Pancreas (tissue), 10 donors: ENCODE measurements at places on chromosomes 13 and 19. TPM values are rescaled to one million over a fixed set of nuclear protein-coding genes. Genes with fewer than 3 reads are reported as not detected.

The FDX2 gene
- 10.5 TPM for total RNA-seq

DNA sequence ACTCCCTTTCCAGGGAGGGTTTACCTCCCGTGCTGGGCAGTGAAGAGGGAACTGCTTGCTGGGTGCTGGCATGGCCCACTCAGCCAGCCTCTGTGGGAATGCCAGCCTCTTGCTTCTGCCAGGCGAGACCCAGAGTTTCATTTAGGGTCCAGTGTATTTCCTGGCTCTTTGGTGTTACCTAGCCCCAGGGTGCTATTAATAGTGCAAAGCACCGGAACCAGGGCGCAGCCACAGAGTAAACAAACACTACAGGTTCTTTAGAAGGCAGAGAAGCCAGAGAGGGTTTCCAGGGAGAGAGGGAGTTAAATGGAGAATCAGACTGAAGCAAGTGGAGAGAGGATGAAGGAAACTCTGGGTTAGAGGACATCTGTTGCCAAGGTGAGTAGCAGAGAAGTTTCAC lies 74.9 kb upstream of the SPATA13 start:
- H3K4me1 ChIP-seq = peaks cover 20% of the 10 kb centered on the region
- DNase-seq = no peak
- H3K36me3 ChIP-seq = no peaks in the 10 kb centered on the region

GRCh38 chr19:17424743-17425365 lies 5.0 kb downstream of the MVB12A start:
- H3K4me3 ChIP-seq = no peak overlapping the region
- H3K27ac ChIP-seq = no peak overlapping the region
- no peak for DNase-seq
- no peaks in the 10 kb centered on the region for H3K27me3 ChIP-seq
- H3K4me1 ChIP-seq = no peaks in the 10 kb centered on the region

GRCh38 chr19:17806945-17807344 lies 12.0 kb downstream of the B3GNT3 start:
- H3K27ac ChIP-seq = no peak overlapping the region
- no peaks in the 10 kb centered on the region for H3K4me1 ChIP-seq
- H3K27me3 ChIP-seq = no peaks in the 10 kb centered on the region
- no peaks in the 10 kb centered on the region for H3K36me3 ChIP-seq
- H3K4me3 ChIP-seq = no peak overlapping the region
- DNase-seq = no peak

- no peak overlapping the region for H3K4me3 ChIP-seq
- H3K36me3 ChIP-seq = no peaks in the 10 kb centered on the region
Observed at GRCh38 chr13:54950546-54950945, 1921.9 kb downstream of the OLFM4 start.

DNA sequence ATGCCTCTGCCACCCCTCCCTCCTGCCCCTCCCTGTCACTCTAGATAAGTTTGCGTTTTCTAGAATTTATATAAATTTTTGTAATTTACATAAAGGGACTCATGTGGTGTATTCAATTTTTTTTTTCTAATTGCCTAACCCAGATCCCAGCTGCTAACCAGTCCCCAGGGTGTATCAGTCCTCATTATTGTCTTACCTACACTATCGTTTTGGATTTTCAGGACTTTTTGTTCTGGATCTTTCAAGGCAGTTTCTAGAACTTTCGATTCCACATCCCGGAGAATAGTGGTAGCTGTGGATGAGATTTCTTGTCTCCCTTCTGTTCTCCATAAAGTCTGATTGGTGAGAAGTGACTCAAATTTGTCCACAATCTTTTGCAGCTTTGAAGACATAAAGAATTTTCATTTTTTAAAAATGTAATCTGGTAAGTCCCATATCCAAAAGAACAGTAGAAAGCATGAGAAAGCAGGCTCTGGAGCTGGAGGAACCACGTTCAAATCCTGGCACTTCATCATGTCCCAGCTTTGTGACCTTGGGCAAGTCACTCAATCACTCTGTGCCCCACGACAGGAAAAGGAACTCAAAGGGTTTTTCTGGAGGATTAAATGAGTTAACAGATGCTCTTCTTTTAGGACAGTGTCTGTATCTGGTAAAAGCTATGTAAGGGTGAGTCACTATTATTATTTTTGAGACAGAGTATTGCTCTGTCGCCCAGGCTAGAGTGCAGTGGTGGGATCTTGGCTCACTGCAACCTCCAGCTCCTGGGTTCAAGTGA lies 19.7 kb downstream of the ADGRE3 start:
- DNase-seq = no peak
- H3K4me1 ChIP-seq = no peaks in the 10 kb centered on the region
- no peaks in the 10 kb centered on the region for H3K27me3 ChIP-seq
- H3K4me3 ChIP-seq = no peak overlapping the region
- no peaks in the 10 kb centered on the region for H3K36me3 ChIP-seq

DNA sequence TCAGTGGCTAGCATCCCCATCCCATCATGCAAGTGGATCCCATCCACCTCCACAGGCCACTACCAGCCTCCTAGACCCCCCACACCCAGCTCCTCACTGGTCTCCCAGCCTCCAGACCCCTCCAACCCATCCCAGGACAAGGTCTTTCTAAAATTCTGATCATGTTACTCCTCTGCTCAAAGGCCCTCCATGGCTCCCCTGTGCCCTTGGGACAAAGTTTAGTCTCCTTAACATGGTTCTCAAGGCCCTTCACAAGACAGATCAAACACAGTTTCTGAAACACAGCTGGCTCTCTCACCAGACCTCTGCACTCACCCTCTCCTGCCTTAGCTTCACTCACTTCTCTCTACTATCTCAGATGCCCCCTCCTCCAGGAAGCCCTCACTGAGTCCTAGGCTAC lies 9.3 kb downstream of the CEACAM19 start:
- no peaks in the 10 kb centered on the region for H3K27me3 ChIP-seq
- H3K4me1 ChIP-seq = peaks cover 8% of the 10 kb centered on the region
- H3K4me3 ChIP-seq = no peak overlapping the region
- H3K36me3 ChIP-seq = no peaks in the 10 kb centered on the region
- no peak for DNase-seq

DNA sequence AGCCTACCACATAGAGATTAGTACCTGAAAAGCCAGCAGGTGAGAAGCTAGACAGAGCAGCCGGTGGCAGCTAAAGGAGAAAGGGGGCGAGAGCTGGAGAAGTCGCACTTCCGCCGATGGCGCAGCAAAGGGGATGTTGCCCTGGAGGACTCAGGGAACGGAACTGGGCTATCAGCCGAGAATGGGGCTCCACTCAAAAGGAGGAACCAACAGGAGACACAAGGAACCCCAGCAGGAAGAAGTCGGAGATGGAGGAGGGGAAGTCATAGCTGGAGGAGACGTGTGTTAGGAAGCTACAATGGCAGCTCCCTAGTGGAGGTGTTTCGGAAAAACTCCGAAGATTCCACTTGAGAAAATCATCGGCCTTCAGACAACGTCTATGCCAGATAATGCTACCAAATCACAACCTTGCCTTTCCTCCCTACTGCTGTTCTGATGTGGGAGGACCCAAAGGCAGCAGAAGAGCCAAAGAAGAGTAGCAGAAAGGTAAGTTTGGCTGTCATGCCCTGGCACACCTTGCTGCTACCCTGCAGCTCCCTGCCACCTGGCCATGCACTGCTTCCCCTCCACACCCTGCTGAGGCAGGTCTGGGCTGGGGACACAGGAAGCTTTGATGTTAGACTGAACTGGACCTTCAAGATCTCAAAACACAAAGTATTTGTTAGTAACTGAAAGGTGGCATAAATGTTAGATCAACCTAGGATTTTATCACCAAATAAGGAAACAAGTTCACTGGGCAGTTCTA lies 127.9 kb downstream of the DLEU7 start:
- H3K4me3 ChIP-seq = no peak overlapping the region
- H3K4me1 ChIP-seq = no peaks in the 10 kb centered on the region
- H3K27ac ChIP-seq = peak overlapping the region; percentile 5
- DNase-seq = no peak
- H3K36me3 ChIP-seq = no peaks in the 10 kb centered on the region

DNA sequence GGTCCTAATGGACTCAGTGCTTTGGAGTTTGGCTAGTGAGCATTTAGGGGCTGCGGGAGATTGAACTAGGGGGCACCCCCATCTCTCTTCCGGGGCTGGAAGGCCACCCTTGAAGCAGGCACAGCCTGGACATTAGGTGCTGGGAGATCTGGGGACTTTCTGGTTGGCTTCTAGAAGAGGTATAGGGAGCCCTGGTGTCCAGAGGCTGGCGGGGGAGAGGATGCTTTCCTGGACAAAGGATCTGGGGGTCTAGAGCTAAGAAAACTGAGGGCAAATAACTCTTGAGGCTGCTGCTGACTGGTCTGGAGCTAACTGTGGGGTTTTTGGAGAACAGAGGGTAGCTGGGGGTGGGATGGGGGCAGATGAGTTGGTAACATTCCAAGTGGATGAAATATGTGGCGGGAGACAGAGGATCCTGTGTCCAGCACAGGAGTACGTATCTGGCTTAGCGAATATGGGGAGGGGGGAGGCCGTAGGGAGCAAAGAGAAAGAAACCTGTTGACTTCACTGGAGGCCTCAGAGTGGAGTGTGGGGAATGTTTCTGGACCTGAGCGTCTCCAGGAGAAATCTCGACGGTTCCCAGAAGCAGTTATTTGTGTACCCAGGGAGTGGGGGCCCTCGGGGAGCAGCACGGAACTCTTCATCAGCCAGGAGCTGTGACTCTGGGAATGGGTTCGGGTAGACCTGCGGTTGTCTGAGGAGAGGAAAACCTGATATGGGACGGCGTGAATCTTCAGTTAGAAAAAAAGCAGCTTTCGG lies 1.4 kb downstream of the HNRNPUL1 start:
- H3K4me3 ChIP-seq = peak overlapping the region; percentile 91
- DNase-seq = no peak
- peak overlapping the region; percentile 99 for H3K27ac ChIP-seq
- H3K4me1 ChIP-seq = peaks cover 9% of the 10 kb centered on the region
- peaks cover 24% of the 10 kb centered on the region for H3K36me3 ChIP-seq
- H3K27me3 ChIP-seq = no peaks in the 10 kb centered on the region

DNA sequence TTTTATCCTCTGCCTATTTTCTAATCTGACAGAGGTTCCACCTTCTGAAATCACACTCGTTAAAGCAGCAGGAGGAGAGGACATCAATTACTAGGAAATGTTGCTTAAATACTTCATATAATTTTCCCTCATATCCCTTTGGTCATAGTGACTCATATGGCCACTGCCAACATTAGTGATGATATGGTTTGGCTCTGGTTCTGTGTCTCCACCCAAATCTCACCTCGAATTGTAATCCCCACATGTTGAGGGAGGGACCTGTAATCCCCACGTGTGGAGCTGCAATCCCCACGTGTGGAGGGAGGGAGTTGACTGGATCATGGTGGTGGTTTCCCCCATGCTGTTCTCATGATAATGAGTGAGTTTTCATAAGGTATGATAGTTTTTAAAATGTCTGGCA lies 618.4 kb upstream of the SLITRK5 start:
- DNase-seq = no peak
- H3K4me1 ChIP-seq = no peaks in the 10 kb centered on the region
- no peak overlapping the region for H3K4me3 ChIP-seq
- no peaks in the 10 kb centered on the region for H3K36me3 ChIP-seq
- H3K27ac ChIP-seq = no peak overlapping the region

The MUC16 gene
- 0.04 TPM for total RNA-seq

DNA sequence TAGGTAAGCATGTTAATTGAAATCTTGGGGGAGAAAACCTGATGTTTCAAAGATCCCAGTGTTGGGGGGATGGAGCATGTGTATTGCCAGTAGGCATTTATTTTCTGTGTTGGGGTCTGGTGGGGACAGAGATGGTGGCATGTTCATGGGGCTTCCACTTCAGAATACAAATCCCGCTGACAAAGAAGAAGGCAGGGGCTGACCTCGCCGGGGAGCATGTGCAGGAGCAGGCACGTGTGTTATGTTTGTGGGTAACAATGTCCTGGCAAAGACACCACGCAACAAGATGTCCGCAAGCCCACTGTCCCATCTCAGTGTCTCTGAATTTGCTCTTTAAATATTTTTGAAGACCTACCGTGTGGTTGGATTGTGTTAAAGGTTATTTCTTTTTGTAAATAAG lies 164.5 kb downstream of the TEX29 start:
- no peaks in the 10 kb centered on the region for H3K27me3 ChIP-seq
- DNase-seq = no peak
- H3K4me1 ChIP-seq = no peaks in the 10 kb centered on the region

- H3K4me1 ChIP-seq = peaks cover 36% of the 10 kb centered on the region
- no peaks in the 10 kb centered on the region for H3K27me3 ChIP-seq
- peaks cover 5% of the 10 kb centered on the region for H3K36me3 ChIP-seq
- no peak overlapping the region for H3K4me3 ChIP-seq
- peak overlapping the region; percentile 42 for H3K27ac ChIP-seq
Observed at GRCh38 chr19:4369109-4369887, 25.9 kb downstream of the MPND start.
